ENCODE measurements at places on chromosomes 7 and 10.

DNA sequence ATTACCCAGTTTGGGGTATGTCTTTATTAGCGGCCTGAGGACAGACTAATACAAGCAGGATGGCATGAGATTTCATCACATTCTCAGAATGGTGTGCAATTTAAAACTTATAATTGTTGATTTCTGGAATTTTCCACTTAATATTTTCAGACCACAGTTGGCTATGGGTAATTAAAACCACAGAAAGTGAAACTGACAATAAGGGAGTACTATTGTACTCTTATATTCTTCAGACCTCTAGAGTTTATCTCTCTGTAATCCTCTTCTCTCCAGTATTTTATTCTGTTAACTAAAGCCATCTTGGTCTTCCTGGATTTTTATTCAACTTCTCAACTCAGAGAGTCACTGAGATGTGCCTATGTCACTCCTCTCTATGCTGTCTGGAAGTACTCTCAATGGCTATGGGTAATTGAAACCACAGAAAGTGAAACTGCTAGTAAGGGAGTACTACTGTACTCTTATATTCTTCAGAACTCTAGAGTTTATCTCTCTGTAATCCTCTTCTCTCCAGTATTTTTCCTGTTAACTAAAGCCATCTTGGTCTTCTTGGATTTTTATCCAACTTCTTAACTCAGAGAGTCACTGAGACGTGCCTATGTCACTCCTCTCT lies 118.3 kb downstream of the PPP1R17 start:
- DNase-seq, result no peak

DNA sequence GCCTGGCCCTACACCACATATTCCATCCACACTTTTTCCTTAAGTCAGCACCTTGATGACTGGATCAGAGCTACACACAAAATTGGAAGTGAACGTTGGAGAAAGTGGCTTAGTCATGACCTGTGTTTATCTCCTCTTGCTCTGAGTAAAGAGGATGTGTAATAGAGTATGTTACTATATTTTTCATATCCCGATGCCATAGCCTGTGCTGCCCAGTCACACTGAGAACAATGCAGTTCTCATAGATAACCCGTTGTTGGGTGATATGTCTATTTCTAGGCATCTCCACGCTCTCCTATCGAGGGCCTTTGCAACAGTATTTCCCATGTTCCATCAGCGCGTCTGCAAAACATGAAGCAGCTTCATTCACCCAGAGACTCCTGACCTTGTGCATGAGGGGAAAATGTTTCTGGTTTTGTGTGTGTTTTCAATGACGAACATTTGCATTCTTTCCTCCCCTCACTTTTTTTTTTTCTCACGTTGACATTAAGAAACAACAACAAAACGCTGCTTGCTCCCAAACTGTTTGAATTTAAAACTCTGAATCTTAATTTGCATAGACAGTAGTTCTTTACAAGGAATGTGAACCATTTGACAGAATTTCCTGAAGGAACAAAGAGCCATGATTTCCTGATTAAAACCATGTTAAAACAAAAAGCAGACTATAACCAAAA lies 43.4 kb downstream of the GRK5 start:
- DNase-seq, result no peak

GRCh38 chr7:152136686-152137085 lies 111.2 kb downstream of the GALNT11 start:
- DNase-seq, result no peak

DNA sequence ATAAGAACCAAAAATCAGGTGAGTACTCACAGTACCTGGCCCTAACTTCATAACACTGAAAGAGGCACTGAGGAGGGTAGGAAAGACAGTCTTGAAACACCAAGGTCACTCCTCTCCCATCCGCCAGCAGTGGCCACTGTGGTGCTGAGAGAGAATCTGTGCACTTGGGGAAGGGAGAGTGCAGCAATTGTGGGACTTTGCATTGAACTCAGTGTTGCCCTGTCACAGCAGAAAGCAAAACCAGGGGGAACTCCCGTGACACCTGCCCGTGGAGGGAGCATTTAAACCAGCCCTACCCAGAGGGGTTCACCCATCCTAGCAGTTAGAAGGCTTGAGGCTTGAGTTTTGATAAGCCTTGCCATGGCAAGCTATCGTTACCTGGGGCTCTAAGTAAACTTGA lies 35.2 kb upstream of the MAP3K8 start:
- no peak for DNase-seq

GRCh38 chr7:90763108-90763507 lies 167.0 kb downstream of the CDK14 start:
- no peak for DNase-seq

GRCh38 chr7:68439897-68440296 lies 1158.4 kb upstream of the AUTS2 start:
- no peak for DNase-seq

DNA sequence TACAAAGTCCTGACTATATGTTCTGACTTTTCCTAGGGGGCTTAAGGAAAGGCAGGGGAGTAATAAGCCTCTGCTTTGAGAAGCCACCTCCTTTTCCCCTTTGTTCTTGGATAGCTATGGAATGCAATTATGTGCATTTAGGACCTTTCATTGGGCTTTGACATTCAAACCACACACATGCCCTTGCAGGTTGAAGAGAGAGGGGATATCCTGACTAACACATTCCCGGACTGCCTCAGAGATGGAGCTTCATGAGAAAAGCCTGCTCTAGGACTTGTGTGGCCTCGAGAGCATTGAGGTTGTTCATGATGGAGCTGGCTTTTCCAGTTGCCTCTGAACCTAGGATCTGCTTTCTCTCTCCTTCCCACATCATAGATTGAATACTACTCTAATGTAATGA lies 694.5 kb downstream of the LRMDA start:
- DNase-seq, result no peak
